ENCODE measurements at places on chromosomes 11 and 22. TPM values are rescaled to one million over a fixed set of nuclear protein-coding genes. Genes with fewer than 3 reads are reported as not detected.

DNA sequence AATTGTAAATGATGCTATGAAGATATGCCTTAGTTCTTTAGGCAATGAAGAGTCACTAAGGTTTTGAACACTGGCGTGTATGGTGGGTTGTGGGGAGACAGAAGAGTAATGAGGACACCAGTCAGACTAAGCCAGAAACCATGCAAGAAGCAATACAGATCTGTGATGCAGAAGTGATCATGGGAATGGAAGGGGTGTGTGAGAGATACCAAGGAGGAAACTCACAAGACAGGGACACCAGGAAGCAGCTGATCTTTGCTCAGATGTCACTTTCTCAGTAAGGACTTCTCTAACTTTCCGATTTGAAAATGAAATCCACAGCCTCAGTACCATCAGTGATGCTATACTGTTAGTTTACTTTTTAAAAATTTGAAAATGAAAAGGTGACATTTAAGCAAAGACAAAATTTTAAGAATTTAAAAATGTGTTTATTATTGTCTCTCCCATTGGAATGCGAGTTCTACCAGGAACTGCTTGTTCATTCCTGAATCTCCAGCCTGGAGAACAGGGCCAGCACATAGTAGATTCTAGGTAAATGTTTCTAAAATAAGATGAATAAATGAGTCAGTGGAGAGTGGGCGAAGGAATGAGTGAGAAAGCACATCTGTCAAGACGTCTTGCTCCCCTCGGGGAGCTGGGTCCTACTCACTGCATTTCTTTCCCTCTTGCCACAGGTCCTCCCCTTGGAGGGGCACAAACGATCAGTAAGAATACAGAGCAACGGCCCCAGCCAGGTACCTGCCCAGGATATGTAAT, 60.4 kb downstream of the KCNJ1 start:
- DNase-seq: no peak
- no peak overlapping the region for H3K27ac ChIP-seq
- peaks cover 91% of the 10 kb centered on the region for H3K36me3 ChIP-seq
- H3K4me3 ChIP-seq: no peak overlapping the region

GRCh38 chr22:49433717-49434611, 393.7 kb downstream of the BRD1 start:
- no peaks in the 10 kb centered on the region for H3K4me1 ChIP-seq
- no peak overlapping the region for H3K27ac ChIP-seq
- DNase-seq: no peak
- no peaks in the 10 kb centered on the region for H3K27me3 ChIP-seq

WT1 gene
- not detected for total RNA-seq

DNA sequence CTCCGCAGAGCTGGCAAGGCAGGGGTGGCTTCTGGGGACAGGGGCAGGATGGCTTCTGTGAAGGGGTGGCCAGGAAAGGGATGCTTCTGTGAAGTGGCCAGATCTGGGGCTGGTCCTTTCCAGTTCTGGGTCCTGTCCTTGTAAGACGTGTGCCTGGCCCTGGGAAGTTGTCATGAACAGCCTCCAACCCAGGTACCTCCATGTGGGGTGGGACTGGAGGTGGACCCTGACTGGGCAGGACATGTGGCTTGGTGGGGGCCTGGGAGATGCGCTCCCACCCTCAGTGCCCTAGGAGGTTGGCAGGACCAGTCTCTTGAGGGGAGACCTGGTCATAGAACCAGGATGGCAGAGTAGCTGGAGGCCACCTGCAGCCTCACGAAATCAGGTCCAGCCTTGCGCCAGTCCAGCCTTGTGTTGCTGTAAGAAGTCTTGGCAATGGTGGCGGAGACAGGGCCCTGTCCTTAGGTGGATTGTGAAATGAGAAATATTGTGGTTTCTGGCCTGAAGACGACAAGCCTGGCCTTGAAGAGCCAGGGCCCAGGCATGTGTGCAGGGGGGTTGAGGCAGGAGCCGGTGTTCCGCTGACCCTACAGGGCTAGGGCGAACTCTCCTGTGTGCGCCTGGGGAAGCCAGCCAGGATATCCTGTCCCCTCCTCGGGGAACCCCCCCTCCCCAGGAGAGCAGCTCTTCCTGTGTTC, 2.6 kb downstream of the KCNQ1 start:
- no peaks in the 10 kb centered on the region for H3K36me3 ChIP-seq
- peaks cover 51% of the 10 kb centered on the region for H3K4me1 ChIP-seq
- no peak for DNase-seq
- H3K4me3 ChIP-seq: peak overlapping the region; percentile 50
- no peak overlapping the region for H3K27ac ChIP-seq

SMIM35 gene
- total RNA-seq: 1.2 TPM

DNA sequence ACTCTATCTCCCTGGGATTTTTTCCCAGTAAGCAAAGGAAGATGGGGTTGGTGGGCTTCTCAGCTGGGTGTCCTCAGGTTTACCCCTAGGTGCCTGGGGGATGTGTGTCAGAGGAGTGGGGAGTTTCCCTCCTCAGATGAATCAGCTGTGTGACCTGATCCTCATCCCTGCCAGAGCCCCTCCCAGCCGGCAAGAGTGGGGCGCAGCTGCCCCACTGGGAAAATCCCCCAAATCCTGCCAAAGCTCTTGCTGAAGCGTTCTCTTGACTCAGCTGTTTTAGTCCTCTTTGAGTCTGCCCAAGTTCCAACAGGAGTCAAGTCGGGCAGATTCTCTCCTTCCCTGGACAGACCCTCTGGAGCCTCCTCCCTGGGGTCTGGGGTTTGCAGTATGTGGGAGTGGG, 6.0 kb downstream of the C11orf68 start:
- no peak for DNase-seq
- no peak overlapping the region for H3K4me3 ChIP-seq
- no peaks in the 10 kb centered on the region for H3K36me3 ChIP-seq
- H3K27me3 ChIP-seq: peaks cover under 1% of the 10 kb centered on the region
- H3K27ac ChIP-seq: no peak overlapping the region
- peaks cover 23% of the 10 kb centered on the region for H3K4me1 ChIP-seq

- H3K27ac ChIP-seq: no peak overlapping the region
- H3K36me3 ChIP-seq: no peaks in the 10 kb centered on the region
Measured at GRCh38 chr11:134065381-134065780, 3.5 kb upstream of the JAM3 start.

GRCh38 chr11:44065161-44065661, 859 bp upstream of the ACCS start:
- no peak for DNase-seq
- H3K4me1 ChIP-seq: peaks cover 17% of the 10 kb centered on the region
- H3K27ac ChIP-seq: peak overlapping the region; percentile 73
- no peaks in the 10 kb centered on the region for H3K36me3 ChIP-seq
- H3K4me3 ChIP-seq: peak overlapping the region; percentile 80

DNA sequence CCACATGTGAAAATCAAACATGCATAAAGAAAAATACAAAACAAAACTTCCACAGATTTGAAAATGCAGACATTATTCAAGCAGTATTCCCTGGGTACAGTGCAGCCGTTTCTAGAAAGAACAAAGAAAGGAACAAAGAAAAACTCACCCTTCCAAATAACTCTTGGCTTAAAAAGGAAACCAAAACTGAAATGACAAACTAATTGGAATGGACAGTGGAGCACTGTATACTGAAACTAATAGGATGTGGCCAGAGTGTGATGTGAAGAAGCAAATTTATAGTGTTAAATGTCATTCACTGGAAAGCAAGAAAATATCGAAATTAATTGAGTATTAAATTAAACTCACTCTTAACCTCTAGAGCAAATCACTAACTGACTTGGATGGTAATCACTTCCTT, 55.4 kb downstream of the QSER1 start:
- DNase-seq: no peak
- peaks cover 8% of the 10 kb centered on the region for H3K36me3 ChIP-seq
- no peak overlapping the region for H3K4me3 ChIP-seq
- no peak overlapping the region for H3K27ac ChIP-seq
- no peaks in the 10 kb centered on the region for H3K4me1 ChIP-seq
- no peaks in the 10 kb centered on the region for H3K27me3 ChIP-seq

PDE2A gene
- 6.7 TPM for total RNA-seq

DNA sequence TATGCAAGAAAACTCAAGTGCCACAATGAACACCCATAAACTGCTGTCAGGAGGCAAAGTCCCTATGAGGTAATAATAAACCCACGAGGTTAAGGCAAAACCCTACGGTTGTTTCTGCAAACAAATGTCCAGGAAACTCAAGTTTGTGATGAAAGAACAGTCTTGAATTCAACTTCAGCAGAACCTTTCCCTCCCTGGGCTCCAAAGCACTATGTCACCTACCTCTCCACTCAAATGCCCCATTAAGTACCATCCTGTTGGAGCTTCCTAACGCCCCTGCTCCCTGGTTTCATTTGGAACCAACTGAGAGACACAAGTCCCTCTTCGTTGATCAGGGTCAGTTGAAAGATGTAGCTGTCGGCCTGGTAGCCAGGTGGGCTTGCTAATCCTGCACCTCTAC, 2.6 kb upstream of the C11orf91 start:
- H3K4me1 ChIP-seq: peaks cover 14% of the 10 kb centered on the region
- no peak overlapping the region for H3K27ac ChIP-seq
- H3K4me3 ChIP-seq: no peak overlapping the region
- DNase-seq: no peak
- peaks cover 4% of the 10 kb centered on the region for H3K27me3 ChIP-seq

DNA sequence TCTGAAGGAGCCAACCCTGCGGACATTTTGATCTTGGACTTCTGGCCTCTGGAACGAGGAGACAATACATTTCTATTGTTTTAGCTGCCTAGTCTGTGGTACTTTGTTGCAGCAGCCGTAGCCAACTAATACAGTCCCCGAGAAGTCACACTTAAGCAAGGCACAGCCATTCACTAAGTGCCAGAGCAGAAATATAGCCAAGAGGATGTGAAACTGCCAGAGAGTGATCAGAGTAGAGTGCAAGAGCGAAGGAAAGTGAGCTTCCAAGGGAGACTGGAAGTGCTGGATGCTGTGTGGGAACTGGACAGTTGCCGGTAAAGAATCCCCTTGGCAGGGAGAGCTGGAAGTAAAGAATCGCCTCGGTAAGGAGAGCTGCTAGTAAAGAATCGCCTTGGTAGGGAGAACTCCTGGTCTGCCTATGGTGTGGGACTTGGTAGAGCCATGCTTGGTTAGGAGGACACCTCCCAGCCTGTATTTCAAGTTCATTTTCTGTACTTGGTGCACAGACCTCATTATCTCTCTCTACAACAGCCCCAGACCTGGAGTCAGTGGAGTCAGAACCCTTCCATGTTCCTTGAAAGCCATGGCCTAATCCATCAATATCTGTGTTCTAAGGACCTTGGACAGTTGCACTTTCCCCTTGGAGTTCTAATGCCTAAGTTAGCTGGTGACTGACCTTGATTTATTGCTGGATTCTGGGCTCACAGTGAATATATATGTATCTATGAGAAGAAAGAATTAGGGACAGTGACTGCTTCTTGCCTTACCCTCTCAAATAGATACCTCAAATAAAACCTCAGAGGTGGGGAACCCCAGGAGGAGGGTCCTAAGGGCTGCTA, 162.1 kb downstream of the LDLRAD3 start:
- no peak overlapping the region for H3K27ac ChIP-seq
- no peak for DNase-seq
- H3K36me3 ChIP-seq: no peaks in the 10 kb centered on the region
- H3K4me1 ChIP-seq: no peaks in the 10 kb centered on the region
- H3K27me3 ChIP-seq: no peaks in the 10 kb centered on the region

DNA sequence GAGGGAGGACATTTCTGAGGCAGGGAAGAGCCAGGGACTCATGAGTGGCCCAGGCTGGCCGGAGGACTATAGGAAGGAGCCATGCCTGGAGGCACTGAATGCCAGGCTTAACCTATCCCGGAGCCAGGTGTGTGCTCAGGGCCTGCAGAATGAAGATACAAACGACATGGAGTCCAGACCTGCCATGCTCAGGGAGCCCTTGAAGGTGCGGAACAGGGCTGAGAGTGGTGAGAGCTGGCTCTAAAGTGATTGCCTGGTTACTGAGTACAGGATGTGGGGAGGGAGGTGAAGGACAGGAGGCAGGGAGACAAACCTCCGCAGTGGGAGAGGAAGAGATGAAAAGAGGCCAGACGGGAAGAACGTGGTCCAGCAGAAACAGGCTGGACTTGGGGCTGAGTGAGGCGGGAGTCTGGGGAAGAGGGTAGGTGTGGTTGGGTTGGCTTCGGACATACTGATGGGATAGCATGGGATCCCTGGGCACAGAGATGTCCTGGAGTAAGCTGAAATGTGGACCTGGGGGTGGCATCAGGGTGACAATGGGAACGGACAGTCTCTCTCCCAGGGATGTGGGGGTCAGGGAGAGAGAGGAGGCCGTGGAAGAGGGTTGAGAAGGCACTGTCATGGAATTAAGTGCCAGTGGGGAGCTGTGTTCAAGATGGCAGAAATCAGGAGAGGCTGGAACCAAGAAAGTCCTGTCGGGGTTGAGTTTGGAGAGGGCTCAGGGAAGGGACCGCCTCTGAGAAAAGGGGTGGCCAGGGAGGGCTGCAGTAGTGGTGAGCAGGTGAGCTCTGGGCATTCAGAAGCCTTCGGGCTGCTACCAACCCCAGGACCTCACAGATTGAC, 1.5 kb upstream of the ANKRD13D start:
- no peak for DNase-seq
- H3K27ac ChIP-seq: peak overlapping the region; percentile 95
- peaks cover 62% of the 10 kb centered on the region for H3K4me1 ChIP-seq
